ENCODE measurements at places on chromosomes 11 and 22. TPM values are rescaled to one million over a fixed set of nuclear protein-coding genes. Genes with fewer than 3 reads are reported as not detected.
A peak's percentile ranks its signal among the peaks of the same experiment; 100 is the strongest.

Gene SORL1
- 8.1 TPM for total RNA-seq

Gene SLC22A25
- not detected for total RNA-seq

Gene MS4A6E
- 1.2 TPM for total RNA-seq

Gene APOL5
- not detected for total RNA-seq

Gene OR5M8
- total RNA-seq = not detected

Gene SMTNL1
- total RNA-seq = not detected

Gene DCHS1
- total RNA-seq = 40.6 TPM

- H3K4me1 ChIP-seq = no peaks in the 10 kb centered on the region
- no peak for DNase-seq
- H3K36me3 ChIP-seq = no peaks in the 10 kb centered on the region
- no peak overlapping the region for H3K27ac ChIP-seq
- H3K27me3 ChIP-seq = no peaks in the 10 kb centered on the region
- H3K4me3 ChIP-seq = no peak overlapping the region
These were observed 200.5 kb upstream of the CHORDC1 start for GRCh38 chr11:90423378-90423777.

DNA sequence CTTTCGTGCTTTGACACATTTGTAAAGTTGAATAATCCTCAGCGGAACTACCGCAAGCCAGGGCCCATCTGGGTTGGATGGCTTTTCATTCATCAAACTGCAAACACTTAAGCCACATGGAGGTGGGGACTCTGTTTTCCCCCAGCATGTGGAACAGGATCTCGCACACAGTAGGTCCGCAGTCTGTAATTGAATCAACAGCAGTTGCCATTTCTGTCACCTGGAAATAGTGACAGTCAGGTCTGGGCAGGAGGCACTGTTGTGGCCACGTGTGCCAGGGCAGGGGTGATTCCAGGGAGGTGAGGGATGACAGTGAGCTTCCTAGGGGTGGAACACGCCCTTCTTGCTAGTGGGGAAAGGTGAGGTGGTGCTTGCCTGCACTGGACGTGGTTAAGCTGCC lies 50.7 kb upstream of the ANO1 start:
- H3K4me1 ChIP-seq = no peaks in the 10 kb centered on the region
- no peaks in the 10 kb centered on the region for H3K36me3 ChIP-seq
- no peak overlapping the region for H3K4me3 ChIP-seq
- no peak for DNase-seq
- H3K27ac ChIP-seq = no peak overlapping the region
- no peaks in the 10 kb centered on the region for H3K27me3 ChIP-seq

DNA sequence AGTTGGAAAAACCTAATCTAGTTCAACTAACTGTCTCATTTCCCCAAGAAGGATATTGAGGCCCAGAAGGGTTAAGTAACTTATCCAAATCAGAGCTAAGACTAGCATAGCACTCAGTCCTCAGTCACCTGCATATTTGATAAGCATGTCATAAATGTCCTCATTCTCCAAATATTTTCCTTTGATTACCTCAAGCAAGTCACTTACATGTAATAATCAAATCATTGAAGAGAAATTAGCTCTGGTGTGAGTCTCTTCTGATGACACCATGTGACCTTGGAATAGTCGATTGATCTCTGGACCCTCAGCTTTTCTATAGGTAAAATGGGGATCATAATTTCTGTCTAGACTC lies 48.8 kb upstream of the PICALM start:
- peak overlapping the region; percentile 67 for H3K27ac ChIP-seq
- no peak overlapping the region for H3K4me3 ChIP-seq
- H3K4me1 ChIP-seq = peaks cover 35% of the 10 kb centered on the region
- no peaks in the 10 kb centered on the region for H3K36me3 ChIP-seq
- DNase-seq = no peak
- no peaks in the 10 kb centered on the region for H3K27me3 ChIP-seq

GRCh38 chr11:61532134-61533038 lies 23.8 kb downstream of the LRRC10B start:
- no peak overlapping the region for H3K4me3 ChIP-seq
- no peak for DNase-seq
- H3K27me3 ChIP-seq = no peaks in the 10 kb centered on the region
- no peaks in the 10 kb centered on the region for H3K4me1 ChIP-seq
- no peaks in the 10 kb centered on the region for H3K36me3 ChIP-seq

- H3K27me3 ChIP-seq = no peaks in the 10 kb centered on the region
- DNase-seq = no peak
- peak overlapping the region; percentile 88 for H3K27ac ChIP-seq
- peaks cover 86% of the 10 kb centered on the region for H3K4me1 ChIP-seq
- no peak overlapping the region for H3K4me3 ChIP-seq
These were observed 128.0 kb downstream of the MICAL2 start for GRCh38 chr11:12238420-12238819.

GRCh38 chr22:47331750-47332149 lies 569.3 kb downstream of the TBC1D22A start:
- H3K36me3 ChIP-seq = no peaks in the 10 kb centered on the region
- no peaks in the 10 kb centered on the region for H3K4me1 ChIP-seq
- no peaks in the 10 kb centered on the region for H3K27me3 ChIP-seq
- no peak for DNase-seq
- H3K4me3 ChIP-seq = no peak overlapping the region

DNA sequence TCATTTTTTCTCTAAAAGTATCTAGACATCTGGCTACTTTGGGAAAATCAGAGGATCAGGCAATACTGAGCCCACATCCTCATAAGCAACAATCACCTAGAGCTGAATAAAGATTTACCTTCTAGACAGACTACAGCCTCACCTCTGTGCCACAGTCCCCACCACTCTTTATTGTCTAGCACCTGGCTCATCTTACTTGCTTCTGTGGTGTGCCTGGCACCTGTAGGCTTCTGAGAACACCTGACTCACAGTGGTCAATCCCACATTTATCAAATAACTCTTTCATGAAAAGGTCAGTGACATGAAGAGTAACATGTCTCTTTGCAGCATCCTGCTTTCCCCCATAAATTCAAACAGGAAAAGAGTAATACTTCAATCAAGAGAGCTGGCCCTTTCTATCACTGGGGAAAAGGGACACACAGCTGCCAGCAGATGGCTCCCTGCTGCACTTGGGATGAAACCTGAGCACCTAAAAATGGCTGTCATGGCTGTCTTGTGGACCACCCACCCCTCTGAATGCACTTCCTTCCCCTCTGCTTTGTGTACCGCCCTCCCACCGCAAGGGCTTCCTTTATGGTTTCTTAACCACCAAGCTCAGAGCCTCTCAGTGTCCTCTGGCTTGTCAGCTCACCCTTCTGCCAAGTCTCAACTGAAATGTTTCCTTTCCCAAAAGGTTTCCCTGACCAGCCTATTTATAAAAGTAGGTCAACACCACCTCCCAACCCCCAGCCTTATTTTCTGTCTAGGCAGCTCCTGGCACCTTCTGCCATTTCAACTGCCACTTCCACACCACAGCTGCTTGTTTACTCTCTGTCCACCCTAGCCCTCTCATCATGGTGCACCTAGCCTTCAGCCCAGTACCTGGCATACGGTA lies 9.3 kb downstream of the TFIP11 start:
- H3K36me3 ChIP-seq = peaks cover 99% of the 10 kb centered on the region
- no peak for DNase-seq
- H3K27ac ChIP-seq = no peak overlapping the region

DNA sequence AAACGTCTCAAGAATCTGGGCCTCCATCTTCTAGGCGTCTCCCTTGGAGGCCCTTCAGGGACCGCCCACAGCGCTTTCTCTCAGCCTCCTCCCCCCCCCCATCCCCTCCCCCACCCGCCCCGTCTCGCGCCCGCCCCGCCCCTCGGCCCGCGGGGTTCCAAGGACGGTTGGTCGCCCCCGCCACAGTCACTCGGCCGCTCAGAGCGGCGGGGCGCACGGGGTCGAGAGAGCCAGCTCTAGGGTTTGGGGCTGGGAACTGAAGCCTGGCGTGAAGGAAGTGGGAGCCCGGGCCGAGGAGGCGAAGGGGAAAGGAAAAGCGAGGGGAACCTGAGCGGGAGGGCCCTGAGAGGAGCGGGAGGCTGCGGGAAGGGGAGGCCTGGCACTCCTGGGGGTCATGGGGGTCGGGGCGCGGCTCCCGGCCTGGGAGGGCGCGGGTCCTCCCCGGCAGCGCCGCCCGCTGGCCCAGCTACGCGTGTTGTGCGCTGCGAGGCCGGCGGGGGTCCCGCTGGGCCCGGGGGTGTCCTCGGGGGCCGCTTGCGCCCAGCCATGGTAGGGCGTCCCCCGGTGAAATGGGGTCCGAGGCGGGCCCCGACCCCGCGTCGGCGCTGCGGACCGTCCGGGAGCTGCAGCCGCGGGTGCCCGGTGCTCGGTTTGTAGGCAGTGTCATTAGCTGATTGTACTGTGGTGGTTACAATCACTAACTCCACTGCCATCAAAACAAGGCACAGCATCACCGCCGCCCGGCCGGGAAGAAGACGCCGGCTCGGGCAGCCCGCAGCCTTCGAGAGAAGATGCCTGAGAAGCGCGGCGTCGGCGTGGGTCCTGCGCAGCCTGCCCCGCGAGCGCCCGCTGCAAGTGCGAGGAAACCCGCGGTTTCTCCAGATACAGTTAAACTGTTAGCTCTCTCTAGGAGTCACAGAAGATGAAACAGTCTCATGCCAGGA lies at the start of gene BTG4:
Gene BTG4, minus strand, starts transcription at position 91 of the 944 bp plus-strand sequence. CDS start 13,610 bp downstream, outside the sequence.
- H3K27me3 ChIP-seq = peaks cover 6% of the 10 kb centered on the region
- H3K4me3 ChIP-seq = peak within 1 kb of the TSS; percentile 54
- peaks cover 15% of the 10 kb centered on the region for H3K4me1 ChIP-seq
- peak; percentile 51 for DNase-seq
- no peaks in the 10 kb centered on the region for H3K36me3 ChIP-seq

GRCh38 chr11:60121264-60121663 lies 32.8 kb downstream of the MS4A2 start:
- no peaks in the 10 kb centered on the region for H3K4me1 ChIP-seq

DNA sequence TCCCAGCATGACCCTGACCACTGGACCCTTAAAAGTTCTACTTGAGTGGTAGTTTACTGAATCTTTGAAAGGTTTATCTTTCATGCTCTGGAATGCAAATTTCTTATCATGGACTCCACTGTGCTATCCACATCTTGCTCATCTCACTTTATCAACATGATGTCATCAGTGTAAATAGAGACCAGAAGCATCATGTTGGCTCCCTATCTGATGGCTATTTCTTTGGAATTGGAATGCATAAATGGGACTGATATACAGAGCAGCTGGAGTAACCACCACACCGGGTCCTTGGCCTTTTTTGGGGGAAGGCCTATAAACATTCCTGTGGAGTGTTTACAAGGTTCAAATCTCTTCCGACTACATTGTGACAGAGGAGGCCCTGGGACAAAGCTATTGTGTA lies 74.1 kb upstream of the CEP126 start:
- H3K36me3 ChIP-seq = no peaks in the 10 kb centered on the region
- H3K4me3 ChIP-seq = no peak overlapping the region
- H3K4me1 ChIP-seq = no peaks in the 10 kb centered on the region
- no peaks in the 10 kb centered on the region for H3K27me3 ChIP-seq
- no peak overlapping the region for H3K27ac ChIP-seq
- DNase-seq = no peak

- H3K27ac ChIP-seq = no peak overlapping the region
- H3K4me1 ChIP-seq = no peaks in the 10 kb centered on the region
- H3K4me3 ChIP-seq = no peak overlapping the region
- H3K36me3 ChIP-seq = no peaks in the 10 kb centered on the region
- DNase-seq = no peak
These were observed 37.0 kb downstream of the PC start for GRCh38 chr11:66920978-66921784.

DNA sequence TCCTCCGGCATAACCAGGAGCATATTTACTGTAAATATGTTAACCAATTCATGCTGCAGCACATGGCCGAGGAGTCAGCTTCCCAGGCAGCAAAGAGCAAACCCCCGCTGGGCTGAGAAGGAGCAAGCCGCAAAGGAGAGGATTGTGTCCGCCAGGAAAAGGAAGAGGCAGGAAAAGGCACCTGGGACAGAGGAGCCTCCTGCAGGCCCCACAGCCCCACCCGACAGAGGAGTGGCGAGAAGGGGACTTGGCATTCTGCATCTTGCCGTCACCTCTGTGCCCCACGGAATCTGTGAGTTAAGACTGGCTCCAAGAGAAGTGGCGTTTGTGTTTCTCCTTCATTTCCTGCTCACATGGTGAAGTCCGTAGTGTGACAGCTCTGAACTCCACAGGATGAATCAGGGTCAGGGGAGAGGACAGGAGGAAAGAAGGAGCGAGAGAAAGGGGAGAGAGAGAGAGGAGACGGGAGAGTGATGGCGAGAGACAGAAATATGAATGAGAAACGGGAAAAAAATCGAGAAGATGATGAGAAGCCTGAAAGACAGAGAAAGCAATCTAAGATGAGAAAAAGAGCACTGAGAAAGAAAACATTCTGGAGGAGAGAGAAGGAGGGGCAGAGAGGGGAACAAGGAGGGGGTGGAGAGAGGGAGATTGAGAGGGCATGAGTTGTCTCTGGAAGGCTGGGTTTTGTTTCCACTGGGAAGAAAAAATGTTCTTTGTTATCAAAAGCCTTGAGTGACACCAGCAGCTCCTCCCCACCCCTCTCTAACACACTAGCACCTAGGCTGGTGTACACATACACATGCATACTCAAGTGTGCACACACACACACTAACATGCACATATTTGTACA lies 489.6 kb downstream of the MN1 start:
- H3K4me1 ChIP-seq = no peaks in the 10 kb centered on the region
- H3K36me3 ChIP-seq = no peaks in the 10 kb centered on the region
- no peaks in the 10 kb centered on the region for H3K27me3 ChIP-seq
- H3K27ac ChIP-seq = no peak overlapping the region

DNA sequence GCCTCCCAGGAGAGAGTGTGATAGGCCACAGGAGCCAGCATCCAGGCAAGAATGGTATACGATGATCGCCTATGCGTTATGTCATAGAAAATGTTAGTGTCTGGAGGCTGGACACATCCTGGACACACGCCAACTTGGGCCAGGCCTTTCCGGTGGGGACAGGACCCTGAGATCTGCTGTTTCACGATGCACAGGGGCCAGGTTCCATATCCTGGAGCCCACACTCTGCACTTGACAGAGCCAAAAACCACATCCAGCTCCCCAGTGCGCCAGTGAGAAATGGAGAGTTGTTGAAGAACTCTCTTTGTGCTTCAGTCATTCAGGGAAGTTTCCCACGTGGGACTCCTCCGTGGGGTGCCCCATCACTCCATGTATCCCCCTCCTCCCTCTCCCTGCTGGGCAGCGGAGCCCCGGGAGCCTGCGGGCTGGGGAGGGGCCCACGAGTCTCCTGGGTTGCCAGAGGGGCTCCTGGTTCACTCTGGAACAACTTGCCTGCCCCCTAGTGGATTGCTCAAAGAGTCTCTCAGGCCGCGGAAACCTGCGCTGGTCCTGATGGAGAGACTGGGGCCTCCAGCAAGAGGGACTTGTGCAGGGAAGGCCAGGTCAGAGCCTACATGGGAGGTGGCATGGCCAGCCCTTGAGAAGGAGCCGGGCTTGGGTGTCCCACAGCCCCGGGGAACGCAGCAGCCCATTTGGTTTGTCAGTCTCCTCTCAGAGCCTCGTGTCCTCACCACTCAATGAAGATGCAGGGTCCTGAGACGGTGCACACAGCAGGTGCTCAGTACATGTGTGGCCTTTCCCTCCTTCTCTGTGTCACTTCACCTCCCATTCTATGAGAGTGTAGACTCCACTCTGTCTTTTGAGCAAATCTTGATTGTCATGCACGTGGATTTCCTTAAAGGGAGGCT lies 10.2 kb upstream of the LRRC32 start:
- peaks cover 12% of the 10 kb centered on the region for H3K4me1 ChIP-seq
- H3K27ac ChIP-seq = no peak overlapping the region
- no peaks in the 10 kb centered on the region for H3K36me3 ChIP-seq
- peak; percentile 86 for DNase-seq
- no peak overlapping the region for H3K4me3 ChIP-seq

GRCh38 chr22:40668611-40669411 lies 10.5 kb upstream of the MCHR1 start:
- H3K36me3 ChIP-seq = no peaks in the 10 kb centered on the region
- H3K27ac ChIP-seq = no peak overlapping the region
- no peak for DNase-seq
- H3K27me3 ChIP-seq = no peaks in the 10 kb centered on the region
- H3K4me3 ChIP-seq = no peak overlapping the region
